ENCODE measurements at places on chromosomes 13 and 19.

DNA sequence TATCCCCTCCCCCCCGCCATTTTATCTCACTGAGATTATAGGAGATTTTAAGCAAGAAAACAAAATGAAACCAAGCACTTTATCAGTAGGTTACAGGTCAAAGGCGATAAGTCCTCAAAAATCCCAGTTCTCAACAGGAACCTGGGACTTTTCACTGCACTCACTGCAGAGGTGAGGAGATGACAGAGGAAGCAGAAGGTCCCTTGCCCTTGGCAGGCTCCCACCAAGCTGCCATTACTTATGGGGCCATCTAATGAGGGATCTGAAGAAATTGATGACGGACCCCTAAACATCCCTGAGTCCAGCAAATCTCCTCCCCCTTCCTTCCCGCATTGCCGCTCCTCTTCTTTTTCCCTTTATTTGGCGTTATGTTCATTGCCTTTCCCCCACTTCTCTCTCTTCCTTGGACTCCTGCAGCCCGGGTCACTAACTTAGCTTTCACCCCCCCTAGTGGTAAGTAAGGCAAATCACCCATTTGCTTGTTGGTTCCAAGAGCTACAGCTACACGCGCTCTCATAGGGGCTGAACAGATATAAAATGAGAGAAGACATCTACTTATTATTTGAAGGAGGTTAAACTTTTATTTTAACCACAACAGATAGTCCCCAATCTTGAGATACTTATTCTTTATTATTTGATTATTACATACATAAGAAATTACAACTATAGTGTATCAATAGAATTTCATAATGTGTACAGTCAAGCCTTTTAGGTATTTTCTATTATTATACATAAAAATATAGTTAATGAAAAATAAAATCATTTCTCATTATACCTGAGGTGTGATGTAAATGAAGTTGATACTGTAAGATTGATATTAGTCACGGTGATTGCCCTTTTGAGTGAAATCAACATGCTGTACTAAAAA is 52.0 kb upstream of the ARGLU1 start:
- peak; percentile 63 for DNase-seq

GRCh38 chr13:109630271-109630670 is 156.1 kb downstream of the IRS2 start:
- no peak for DNase-seq

DNA sequence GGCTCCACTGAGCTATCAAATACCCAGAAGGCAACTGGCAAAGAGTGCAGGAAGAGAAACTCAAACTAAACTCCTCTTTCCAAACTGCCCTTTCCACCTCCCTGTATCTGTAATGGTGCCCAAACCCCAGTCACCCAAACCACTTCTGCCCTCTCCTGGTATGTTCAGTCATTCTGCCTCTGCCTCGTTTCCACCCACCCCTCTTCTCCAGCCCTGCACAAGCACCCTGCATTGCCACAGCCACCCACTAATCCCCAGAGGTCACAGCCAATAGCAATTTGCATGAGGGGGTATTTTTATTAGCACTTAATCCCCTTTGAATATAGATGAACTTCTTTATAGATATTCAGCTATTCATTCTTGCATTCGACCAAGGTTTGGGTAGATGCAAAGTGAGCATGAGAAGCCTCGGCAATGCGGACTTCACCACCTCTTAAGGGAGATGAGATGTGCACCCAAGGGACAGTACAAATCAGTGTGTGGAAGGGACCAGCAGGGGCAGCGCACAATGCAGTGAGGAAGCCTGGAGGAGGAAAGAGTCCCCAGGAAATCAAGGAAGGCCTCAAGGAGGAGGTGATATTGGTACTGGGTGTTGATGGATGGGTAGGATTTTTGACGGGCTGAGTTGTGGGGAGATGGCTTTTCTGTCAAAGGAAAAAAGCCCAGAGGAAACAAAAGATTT is 12.4 kb downstream of the TMEM272 start:
- peak; percentile 71 for DNase-seq

DNA sequence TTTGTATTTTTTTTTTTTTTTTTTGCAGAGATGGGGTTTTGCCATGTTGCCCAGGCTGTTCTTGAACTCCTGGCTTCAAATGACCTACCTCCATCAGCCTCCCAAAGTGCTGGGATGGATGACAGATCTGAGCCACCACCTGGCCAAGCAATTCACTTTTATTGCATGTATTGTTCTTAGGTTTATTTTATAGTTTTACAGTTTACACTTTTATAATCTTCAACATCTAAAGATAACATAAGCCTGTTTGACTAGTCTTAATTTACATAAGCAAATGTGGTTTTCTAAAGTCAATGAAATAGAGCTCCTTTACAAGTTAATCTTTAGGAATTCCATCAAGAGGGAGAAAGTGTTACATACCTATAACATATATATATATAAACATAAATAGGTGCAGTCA is 9.5 kb upstream of the MPV17L2 start:
- no peak for DNase-seq

DNA sequence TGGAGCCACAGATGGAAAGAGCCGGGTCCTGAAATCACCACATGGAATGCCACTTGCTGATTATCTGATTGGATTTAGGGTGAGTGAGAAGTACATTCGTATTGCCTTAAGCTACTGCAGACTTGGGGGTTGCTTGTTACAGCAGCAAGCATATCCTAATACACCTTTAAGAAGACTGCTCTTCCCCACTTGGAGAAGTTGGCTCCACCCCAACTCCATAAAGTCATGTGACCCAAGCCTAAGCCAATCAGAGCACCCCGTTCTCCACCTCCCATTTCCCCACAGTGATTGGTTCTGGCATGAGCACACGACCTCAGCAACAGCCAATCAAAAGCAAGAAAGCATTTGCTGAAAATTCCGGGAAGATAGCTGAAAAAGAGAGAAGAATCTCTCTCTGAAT is 23.1 kb downstream of the CACNA1A start:
- DNase-seq = no peak

GRCh38 chr19:36009220-36009619 is 607 bp upstream of the SYNE4 start:
- peak; percentile 42 for DNase-seq

DNA sequence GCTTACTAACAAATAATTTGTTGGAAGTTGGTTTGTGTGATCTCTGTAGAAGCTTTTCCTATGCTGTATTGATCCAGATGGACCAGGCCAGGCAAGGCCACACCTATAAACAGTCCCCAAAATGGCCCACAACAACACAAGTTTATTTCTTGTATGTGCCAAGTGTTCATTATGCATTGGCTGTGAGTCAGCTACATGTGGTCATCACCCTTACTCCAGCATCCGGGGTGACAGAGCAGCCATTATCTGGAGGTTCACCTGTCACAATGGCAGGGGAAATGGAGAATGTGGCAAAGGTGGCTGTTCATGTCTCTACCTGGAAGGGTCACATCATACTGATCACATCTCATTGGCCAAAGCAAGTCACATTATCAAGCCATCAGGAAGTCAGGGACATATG is 164.3 kb downstream of the DCT start:
- DNase-seq = no peak

DNA sequence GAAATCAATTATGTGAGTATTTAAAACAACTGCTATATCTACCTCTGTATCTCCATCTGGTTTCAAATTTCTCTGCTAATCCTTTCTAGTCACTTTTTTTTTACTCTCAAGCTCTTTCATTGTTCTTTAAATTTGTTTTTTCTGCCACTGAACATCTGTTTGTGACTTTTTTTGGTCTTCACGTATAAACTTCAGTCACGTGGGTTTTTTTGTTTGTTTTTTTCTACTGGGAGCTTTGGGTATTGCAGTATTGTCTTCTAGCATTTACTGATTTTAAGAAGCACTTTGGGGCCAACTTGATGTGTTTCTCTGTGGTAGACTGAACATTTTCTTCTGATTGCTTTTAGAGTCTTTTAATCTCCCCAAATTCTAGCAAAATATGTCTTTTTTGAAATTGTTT is 262.6 kb upstream of the RXFP2 start:
- no peak for DNase-seq

DNA sequence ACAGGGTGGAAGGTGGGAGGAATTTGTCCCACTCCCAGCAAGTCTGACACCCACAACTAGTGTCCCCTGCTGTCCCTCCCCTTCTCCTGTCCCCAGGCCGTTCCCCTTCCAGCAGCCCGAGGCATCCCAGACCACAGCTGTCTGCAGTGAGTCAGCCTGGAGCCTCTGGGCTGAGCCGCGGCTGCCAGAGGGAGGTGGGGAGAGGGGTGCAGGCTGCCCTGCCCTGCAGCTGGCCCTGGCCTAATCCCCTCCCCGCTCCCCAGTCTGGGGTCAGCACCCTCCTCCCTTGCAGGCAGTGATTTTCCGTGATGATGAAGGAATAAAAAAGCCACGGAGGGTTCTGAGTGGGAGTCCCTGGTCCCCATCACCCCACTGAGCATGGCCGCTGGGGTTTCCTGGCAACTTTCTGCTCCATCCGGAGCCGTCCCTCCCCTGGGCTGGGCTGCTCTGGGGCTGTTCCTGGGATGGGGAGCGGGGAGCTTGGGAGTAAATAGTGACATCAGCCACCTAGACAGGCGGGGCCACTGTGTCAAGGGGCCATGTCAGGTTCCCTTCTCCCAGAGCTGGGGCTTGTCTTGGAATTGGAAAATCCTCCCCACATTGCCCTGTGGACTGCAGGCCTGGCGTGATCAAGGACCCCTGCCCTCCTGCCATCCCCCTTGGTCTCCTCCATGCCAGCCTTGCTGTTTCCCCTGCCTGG is 16.8 kb downstream of the SPC24 start:
- DNase-seq = peak; percentile 27

- no peak for DNase-seq
Measured at GRCh38 chr13:77489566-77490337, 45.8 kb upstream of the SCEL start.

DNA sequence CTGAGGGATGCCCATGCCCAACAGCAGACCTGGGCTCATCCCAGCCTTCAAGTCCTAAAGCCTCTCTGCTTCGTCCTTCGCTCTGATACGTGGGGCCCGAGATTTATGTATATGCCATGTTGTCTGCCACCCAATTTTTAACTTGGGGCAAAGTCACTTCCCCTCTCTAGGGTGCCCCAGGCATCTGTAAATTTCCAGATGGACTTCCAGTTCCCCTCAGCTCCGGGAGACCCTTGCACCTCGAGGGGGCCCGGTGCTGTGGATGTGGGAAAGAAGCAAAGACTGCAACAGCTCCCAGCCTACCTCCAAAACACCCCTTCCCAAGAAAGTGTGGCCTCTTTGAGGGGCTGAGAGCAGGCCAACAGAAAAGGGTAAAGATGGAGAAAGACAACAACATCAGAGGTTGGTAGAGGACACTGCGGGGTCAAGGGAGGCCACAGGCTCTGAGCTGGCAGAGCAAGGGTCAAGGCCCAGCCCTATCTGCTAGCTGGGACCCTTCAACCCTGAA is 97.4 kb downstream of the STK24 start:
- no peak for DNase-seq

DNA sequence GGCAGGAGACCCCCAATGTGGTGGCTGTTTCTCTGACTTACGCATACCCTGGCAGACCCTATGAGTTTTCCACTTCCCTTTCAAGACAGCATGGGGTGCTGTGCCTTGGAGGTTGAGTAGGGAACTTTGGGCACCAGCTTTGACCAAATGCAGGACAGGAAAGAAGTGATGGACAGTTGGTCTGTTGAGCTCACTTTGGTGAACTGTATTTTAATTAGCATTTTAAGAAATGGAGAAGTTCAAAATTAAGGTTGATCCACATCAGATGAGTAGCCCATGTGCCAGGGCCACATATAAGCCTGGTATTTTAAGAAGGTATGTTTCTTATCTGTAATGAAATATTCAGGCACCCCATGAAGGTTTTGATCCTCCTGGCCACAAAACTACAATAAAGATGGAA is 46.1 kb upstream of the RAP2A start:
- DNase-seq = no peak

GRCh38 chr13:46577696-46578589 is 25.0 kb downstream of the LRCH1 start:
- DNase-seq = no peak

- no peak for DNase-seq
Measured at GRCh38 chr19:33429891-33430673, 56.6 kb downstream of the CEBPG start.

All from inflammatory macrophage treated with lipopolysaccharide for 1 hour (primary cell).